ENCODE measurements at places on chromosomes 6 and 20.
A peak's percentile ranks its signal among the peaks of the same experiment; 100 is the strongest.

DNA sequence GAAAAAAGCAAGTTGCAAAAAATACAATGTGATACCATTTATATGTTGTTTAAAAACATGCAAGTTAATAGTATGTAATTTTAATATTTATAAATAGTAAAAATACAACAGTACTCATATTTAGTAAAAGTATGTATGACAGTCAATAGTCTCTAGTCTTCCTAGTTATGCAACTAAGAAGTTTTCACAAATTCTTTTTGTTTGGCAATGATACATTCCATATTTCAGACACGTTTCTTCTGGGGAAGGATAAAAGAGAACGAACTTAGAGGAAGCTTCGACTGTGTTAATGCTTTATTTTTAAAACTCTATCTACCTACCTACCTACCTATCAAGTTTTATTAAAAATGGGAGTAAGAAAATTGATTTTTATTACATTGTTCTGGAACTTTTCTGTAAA, 77.7 kb downstream of the UBE3D start:
- no peak for DNase-seq

- DNase-seq: no peak
Measured at GRCh38 chr6:18795726-18796125, 408.6 kb downstream of the RNF144B start.

DNA sequence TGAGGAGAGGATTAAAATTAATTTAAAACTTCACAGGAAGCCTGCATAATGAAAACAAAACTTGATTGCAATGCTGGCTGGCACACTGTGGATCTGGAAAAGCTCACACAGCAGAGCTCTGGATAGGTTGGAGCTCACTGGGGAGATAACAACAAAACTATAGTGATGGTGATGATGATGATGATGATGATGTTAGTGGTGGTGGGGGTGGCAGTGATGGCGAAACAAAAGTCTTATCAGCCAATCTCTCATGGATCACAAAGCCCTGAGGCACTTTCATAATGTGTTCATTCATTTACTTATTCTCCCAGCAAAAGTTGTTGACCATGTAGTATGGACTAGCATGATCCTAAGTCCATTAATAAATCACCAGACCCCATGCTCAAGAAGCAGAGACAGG, 152.0 kb downstream of the MBOAT1 start:
- DNase-seq: no peak

DNA sequence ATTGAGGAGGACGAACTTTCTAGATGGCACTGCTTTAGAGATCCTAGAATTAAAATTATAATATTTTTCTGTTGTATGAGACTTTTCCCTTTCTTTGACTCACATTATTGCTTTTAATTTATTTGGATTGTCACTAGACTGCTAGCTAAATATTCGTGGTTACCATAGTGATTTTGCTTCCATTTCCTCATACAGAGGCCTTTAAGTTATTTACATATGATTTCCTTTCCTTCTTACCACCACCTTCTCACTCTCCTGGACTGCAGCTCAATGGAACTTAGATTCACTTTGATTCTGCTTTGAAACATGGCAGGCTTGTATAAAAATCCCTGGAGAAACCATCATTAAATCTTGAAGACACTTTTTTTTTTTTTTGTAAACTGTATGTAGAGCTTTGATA, 222.9 kb downstream of the LAMA2 start:
- no peak for DNase-seq

DNA sequence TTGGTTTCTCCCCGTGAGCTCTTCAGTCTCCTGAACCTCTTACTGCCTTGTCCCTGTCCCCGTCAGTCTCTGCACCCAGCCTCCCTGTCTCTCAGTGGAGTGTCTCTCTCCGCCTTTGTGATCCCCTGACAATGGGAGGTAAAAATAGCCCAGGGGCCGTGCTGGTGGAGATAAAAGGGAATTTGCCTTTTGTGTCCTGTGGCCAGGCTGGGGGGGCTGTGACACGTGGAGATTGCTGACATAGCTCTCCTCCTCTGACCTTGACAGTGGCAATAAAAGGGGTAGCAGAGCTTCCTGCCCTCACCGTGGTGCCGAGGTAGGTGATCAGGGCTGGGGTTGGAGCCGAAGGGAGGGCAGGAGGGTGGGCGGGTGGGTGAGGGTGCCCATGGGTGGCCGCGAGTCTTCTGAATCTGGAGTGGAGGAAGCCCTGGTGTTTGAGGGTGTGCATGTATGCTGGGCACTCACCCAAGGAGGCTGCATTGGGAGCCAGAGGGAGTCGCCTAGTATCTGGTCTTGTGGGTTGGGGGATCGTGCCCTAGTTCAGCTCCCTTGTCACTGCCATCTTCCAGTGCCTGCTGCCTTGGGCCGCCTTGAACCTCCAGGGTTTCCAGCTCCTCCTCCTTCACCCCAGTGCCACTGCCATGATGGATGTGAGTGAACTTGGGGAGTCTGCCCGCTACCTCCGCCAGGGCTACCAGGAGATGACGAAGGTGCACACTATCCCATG, 21.9 kb downstream of the MYH7B start:
- DNase-seq: no peak

- DNase-seq: no peak
Measured at GRCh38 chr6:72635636-72636035, 13.8 kb downstream of the KCNQ5 start.

DNA sequence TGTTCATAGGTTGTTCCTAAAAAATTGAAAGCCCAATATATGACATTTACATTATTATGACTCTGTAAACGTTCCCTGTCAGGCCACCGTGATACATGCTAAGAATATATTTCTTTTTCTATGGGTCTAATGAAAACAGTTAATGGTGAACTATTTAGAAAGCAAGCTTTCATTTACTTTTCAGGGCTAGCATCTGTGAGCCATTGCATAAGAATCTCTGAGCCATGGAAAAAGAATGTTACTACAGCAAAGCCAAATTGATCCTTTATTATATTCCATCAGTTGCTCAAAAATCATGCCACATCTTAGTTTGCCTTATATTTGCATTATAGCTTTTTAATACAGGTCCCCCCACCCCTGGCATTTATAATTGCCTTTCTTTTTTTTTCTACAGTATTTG, 275.5 kb downstream of the ZFAND3 start:
- no peak for DNase-seq

GRCh38 chr20:43653966-43654365, 12.9 kb upstream of the MYBL2 start:
- DNase-seq: no peak

DNA sequence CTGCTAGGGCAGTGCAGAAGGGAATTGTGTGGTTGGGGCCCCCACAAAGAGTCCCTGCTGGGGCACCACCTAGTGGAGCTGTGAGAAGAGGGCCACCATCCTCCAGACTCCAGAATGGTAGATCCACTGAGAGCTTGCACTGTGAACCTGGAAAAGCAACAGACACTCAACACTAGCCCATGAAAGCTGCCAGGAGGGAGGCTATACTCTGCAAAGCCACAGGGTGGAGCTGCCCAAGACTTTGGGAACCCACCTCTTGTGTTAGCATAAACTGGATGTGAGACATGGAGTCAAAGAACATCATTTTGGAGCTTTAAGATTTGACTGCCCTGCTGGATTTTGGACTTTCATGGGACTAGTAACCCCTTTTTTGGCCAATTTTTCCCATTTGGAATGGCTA, 328.4 kb upstream of the KHDRBS2 start:
- no peak for DNase-seq

GRCh38 chr6:127266178-127266891, at the start of gene RNF146:
RNF146 (plus strand) TSS chr6:127266864; CDS start chr6:127280339, 13,475 bp downstream.
- DNase-seq: peak; percentile 46

DNA sequence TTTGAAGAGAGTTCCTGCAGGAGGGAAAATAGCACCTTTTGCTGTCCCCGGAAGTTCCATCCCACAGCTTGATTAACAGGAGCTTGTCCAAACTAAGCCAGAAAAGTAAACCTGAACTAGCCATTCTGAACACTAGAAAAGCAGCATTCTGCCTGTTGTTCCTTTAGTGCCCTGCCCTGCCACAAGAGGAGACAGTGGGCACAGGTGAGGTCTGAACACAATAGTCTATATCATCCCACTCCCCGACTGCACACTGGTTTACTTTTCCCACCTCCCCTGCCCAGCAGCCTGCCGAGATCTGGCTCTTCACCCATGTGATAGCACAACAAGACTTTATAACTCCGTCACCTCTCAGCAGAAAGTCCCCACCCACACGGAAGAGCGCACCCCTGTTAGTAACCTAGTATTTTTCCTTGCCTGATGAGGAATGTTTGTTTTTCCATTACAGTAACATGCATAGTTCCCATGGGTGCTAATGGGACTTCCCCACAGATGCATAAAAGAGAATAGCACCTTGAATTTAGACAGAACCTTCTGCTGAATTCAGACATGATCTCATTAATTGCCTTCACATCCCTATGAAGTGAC, 59.7 kb downstream of the TFAP2A start:
- no peak for DNase-seq

- DNase-seq: peak; percentile 37
Measured at GRCh38 chr20:44745598-44746366, at the start of gene KCNK15. KCNK15 (plus strand) TSS chr20:44745865; CDS start chr20:44745911, 46 bp downstream.

DNA sequence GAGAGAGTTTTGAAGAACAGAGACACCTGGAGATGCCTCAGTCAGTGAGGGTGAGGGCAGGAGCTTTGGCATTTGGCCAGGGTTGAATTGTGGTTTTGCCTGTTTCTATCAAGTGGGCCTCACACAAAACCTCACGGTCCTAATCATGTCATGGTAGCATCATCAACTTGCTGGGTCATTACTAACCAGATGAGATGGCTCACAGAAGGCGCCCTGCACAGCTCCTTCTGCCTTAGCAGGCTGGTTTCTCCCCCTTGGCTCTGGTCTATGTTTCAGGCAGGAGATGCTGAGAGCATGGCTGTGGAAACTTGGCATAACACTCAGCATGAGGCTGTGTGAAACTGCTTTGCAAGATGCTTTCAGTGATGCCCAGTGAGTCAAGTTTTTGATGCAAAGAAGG, 99.3 kb downstream of the LRRC1 start:
- peak; percentile 22 for DNase-seq

DNA sequence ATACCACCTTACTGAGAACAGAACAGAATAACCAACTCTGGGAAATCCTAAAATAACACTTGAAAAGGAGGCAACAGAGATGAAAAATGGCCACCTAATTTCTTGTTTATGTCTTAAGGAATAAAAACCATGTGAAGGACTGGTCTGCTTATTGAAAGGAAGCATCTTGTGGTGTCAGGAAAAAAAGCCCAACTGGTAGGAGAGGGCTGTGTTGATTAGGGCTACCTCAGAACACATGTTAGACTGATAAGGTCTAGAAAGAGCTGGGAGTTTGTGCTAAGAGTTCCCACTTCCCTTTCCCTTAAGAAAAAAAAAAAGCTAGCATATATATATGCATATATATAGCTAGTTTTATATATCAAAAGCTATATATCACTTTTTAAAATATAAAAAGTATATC, 425.3 kb upstream of the BTBD3 start:
- no peak for DNase-seq

GRCh38 chr6:43767553-43768505, 2.2 kb upstream of the VEGFA start:
- no peak for DNase-seq

DNA sequence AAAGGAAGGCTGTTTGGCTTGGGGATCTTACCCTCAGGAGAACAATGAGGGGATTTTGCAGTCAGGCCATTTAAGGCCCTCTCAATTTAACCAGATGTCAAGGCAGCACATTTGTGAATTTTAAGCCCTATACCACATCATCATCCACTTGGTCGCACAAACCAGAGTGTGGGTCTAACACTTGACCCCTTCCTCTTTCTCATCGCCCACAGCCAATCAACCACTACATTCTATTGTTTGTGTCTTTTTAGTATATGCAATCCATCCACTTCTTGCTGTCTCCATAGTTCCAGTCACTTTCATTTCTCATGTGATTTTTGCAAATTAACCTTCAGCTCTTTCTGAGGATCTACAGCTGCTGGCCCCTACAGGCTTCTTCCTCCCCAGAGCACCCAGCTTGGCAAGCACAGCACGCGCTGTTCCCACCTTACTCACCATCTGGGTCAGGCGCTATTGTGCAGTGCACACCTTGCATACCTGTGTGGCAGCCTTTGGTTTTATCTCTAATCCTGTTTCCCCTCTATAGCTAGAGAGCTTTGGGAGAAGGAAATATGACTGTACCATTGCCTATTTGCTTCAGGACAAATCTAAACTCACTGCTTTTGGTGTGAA, 32.3 kb upstream of the CD83 start:
- no peak for DNase-seq

GRCh38 chr6:45447005-45447404, 69.3 kb upstream of the SUPT3H start:
- DNase-seq: no peak

DNA sequence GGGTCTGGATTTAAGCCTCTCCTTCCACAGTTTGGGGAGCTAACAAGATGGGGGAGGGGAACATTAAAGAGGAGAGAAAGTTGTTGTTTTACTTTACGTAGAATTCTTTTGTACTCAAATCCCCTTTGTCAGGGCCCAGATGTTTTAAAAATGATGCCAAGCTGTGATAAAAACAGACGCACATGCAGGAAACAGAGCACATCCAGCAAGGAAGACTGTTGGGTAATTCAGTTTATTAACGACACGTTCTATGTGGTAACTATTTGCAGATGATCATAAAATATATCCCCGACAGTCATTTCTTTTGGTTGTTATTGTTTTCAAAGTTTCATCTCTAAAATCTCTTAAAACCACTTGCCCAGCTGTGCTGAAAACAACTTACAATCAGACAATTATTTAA, 307.0 kb upstream of the PRDM1 start:
- no peak for DNase-seq

DNA sequence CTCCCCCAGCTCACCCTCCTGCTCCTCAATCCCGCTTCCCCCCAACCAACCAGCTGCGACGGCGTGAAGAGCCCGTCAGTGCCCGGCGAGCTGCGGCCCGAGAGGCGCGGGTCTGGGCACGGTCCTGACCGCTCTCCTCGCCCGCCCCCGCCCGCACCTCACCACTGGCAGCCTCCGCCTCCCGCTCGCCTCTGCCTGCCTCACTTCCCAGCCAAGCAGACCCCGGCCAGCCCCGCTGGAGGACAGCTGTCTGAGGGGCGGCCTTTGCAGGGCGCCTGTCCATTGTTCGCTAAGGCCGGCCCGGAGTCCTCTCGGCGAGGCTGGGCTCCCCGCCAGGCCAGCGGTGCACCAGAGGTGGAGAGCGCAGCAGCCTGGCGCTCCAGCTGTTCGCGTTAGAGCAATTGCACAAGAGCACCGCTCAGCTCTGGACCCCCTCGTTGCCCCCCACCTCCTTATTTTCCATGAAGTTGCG, 1.3 kb downstream of the SOBP start:
- no peak for DNase-seq

- no peak for DNase-seq
Measured at GRCh38 chr20:20360464-20360863, 7.4 kb upstream of the INSM1 start.

- no peak for DNase-seq
Measured at GRCh38 chr6:11219400-11219834, 13.1 kb downstream of the NEDD9 start.

- no peak for DNase-seq
Measured at GRCh38 chr6:128754658-128755256, 128.2 kb upstream of the LAMA2 start.
